T-helper 9 cell (primary cell): ENCODE measurements at places on chromosomes 7 and 10.

DNA sequence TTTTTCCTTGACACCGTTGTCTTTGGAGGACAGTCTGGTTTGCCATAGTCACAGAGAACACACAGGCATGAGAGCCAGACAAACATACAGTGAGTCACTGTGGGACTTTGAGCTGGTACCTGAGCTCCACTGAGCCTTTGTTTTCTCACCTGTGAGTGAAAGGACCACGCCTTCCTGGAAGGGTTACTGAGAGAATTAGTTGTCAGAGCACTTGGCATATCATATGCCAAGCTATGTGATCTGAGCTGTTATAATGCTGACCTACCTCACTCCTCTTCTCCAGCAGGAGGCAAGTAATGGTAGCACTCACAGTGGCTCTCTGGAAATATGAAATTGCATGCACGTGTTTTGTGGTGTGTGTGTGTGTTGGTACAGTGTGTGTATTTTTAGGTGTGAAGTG lies 59.7 kb downstream of the CXCL12 start:
- DNase-seq: no peak

DNA sequence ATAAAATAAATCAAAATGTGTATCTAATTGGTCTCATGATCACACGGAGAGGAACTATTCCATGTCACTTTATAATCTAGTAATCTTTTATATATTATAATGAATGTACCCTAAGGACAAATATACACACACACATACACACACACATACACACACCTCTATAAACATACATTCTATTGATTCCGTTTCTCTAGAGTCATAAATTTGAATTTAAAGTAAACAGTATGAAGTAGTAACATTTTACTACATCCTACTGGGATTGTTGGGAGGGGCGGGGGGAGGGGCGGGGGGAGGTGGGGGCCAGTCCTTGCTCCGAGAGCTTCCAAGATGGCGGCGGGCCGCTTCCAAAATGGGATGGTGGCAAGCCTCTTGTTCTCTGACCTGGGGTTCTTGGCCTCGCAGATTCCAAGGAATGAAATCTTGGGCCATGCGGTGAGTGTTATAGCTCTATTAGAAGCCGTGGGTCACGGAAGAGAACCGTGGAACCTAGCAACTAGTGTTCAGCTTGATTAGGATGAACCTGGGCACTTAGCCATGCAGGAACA lies 143.2 kb downstream of the REEP3 start:
- no peak for DNase-seq

DNA sequence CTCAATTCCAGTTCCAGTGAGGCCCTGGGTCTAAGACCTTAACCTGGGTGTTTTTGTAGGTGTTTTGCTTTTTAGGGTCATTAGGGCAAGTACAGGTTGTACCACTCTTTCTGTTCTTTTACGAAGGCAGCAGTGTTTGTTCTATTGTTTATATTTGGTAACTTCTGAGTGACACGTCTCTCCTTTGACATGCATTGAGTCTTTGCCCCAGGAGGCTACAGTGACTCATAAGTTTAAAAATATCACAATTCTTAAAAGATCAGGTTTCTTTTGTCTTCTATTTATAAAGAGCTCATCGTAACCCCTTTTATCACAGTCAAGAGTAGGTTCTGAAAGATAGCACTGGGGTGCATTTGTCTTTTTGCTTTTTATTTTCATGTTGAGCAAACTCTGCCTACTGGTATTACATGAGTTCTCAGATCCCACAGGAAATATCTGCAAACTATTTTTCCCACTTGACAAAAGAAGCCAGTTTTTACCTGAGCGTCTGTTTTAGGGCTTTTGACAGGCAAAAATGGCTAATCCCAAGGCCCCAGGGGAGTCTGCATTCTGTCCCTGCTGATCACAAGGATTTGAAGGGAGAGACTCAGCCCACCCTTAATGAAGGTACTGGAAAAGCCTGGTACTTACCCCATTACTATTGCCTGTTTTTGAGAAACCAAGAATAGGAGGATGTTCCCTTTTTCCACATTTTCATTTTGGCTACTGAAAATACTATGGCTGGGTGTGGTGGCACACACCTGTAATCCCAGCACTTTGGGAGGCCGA lies 7.9 kb downstream of the NUDT13 start:
- no peak for DNase-seq

DNA sequence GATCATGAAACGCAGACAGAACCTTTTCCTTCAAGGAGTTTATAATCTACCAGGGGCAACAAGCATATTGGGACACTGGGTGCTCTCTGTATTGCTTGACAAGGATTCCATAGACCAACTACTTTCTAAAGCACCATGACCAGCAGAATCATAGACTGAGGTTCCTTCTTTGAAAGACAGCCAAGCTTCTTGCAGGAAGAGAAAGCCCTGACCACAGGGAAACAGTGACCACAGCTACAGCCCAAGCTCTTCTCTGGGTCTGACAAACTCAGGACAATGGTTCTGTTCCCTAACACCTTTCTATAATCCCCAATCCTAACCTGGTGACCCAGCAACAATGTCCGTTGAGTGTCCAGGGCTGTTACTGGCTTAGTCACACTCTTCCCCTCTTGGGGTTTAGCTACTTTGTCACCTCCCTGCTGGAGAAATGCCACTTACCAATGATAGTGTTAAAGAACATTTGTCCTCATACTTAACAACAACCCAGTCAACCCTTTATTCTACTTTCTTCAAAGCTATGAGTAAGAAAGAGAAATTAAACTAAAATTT lies 155.7 kb downstream of the JAZF1 start:
- DNase-seq: no peak

- no peak for DNase-seq
Measured at GRCh38 chr10:86443936-86444335, 77.3 kb upstream of the GRID1 start.

DNA sequence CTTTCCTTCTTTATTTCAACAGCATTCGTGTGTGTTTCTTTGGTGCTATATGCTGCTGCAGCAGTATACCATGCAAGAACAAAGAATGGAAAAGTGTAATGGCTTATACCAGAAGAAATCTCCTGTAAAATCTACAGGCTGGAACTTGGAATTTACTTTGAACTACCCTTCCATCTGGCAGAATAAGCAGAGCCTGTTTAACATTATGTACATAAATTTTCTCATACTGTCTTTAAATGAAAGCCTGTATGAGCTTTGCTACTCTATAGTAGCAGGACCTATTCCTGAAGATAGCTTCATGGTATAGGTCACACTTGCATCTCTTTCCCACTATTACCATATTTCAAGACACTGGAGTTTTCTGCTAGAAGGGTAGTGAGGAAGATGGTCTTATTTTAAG lies 522.1 kb upstream of the GHITM start:
- DNase-seq: no peak

GRCh38 chr7:351681-352480 lies 61.9 kb downstream of the FOXL3 start:
- DNase-seq: peak; percentile 32

DNA sequence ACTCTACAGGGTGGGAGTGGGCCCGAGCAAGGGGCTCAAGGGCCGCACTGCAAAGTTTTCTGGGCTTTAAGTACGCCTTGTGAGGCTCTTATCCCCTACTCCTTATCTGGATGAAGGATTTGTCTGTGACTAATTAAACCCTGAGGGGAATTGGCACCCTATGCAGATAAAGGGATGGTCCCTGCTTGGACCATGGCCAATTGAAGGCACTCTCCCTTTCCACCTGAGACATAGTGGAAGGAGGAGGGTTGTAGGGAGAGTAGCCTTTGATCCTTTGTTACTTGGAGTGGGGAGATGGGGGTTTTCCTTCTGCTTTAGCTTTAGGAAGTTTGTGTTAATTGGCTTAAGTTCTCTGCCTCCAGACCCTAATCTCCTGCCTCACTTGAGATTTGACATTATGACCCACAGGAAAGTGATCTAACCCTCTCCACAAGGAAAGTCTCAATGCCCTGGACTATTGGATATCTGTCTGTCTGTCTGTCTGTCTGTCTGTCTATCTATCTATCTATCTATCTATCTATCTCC lies 1158.8 kb upstream of the SORCS1 start:
- no peak for DNase-seq

GRCh38 chr7:97001221-97001620 lies 4.1 kb upstream of the DLX6 start:
- DNase-seq: no peak

DNA sequence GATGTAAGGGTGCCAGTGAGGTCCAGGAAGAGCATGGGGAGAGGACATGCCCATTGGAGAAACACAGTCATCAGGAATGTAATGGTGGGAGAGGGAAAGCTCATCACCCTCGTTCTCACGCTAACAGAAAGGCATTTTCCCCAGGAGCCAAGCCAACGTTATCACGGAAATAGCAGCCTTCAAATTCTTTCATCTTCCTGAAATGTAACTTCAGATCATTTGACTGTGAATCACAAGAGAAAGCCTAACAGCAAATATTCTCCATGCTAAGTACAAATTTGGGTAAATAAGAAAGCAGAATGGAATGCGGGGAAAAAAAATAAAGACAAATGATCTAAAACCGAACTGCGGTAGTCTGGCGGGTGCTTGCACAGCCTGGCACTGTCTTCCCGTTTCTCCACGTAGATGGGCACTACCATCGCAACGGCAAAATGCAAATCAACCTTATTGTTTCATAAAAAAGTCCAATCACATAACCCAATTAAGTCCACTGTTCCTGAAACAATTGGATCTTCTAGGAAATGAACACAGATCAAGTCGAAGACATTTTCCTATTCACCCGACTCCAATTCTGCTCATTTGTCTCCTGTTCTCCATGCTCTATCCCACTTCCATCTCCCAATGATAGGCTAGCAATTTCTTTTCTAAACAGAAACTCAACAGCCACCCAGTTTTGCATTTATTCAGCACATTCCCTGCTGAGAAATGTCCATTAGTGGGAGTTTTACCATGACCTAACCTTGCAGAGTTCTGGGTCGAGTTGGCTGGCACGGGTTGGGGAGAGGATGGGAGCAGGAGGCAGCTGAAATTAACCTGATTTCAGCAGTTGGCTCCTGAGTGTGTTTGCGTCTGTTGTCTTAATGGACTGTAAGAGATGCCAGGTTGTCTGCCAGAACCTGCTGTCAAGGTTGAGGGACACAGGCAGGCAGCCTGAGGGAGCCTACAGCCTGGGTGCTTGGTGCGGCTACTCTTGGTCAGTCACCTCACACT lies 74.6 kb upstream of the FRMD4A start:
- no peak for DNase-seq

GRCh38 chr7:151921451-151921850 lies 34.8 kb upstream of the GALNTL5 start:
- DNase-seq: no peak

- no peak for DNase-seq
Measured at GRCh38 chr7:47535035-47535703, 46.7 kb downstream of the TNS3 start.
